ENCODE measurements at places on chromosomes 1 and 21.
A peak's percentile ranks its signal among the peaks of the same experiment; 100 is the strongest.

DNA sequence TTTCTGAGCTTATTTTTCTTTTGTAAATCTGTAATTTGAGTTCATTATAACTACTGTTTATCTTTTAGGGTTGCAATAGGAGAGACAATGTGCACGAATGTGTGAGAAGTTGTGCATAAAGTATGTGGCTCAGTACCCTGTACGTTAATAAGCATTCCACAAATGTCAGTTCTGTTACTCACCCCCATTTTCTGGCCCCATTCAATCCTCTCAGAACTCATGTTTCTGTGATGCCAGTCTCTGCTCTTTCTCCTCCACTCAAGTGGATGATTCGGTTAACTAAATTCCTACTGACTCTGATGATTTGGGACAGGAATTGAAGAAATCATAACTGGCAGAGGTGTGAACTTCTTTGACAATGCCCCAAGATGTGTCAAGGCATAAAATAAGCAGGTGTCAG lies 10.2 kb upstream of the DMRTB1 start:
- no peak for DNase-seq

- no peak for DNase-seq
Observed at GRCh38 chr21:45970674-45971615, 10.6 kb upstream of the COL6A1 start.

DNA sequence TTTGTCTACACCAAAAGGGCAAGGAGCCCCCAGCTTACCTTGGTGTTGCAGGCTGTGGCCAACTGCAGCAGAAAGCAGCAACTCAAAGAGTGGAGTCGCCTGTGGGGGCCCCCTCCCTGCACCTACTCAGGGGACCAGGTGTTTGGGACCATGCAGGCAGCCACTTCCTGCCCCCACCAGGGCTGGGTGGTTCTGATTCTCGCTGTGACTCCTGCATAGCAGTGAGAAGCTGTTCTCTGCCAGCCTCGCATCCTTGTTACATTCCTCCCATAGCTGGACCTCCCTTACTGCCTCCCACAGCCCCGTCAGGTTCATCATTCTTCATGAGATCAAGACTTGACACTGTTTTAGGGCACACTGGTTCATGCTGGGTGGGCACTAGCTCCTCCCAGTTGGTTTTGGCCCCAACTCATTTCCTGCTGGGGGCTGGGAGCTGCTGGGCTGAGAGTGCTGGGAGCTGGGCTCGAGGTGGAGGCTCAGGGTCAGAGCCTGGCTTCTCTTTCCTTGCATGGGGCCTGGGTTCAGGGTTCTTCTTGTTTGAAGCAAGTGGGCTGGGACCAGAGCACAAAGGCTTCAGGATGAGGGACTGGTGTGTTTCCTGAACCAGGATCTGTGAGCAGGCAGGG lies 146.9 kb upstream of the C1orf174 start:
- no peak for DNase-seq

DNA sequence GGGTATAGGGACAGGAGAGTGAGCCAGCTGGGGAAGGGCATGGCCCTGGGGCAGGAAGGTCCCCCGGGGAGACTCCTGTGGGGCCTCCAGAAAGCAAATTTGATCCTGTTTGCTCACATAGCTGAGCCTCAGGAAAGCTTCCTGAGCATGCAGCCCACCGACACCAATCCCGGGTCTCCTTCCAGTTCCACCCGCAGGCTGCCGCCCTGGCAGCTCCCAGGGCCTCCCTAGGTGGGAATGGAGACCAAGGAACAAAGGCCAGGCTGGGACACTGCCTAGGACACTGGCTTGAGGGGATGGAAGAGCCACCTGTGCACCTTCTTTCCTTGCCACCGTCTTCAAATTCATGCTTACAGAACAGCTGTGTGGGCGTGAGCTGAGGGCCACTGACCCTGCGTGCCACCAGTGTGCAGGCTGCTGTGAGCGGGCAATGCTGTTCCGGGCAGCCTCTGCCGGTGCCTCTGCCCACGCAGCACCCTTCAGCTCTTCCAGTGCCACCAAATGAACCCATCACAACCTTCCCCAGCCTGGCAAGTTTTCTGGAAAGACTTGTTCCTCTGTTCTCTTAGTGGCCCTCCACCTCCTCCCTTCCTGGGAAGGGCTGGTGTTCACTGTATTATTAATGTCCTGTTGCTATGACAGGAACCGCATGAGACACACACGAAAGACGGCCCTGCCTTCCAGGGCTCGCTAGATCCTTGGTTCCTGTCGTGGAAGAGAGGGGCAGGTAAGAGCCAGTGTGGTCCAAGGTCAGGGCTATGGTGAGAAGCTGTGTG lies 53.6 kb downstream of the ACBD3 start:
- DNase-seq, result no peak

GRCh38 chr1:20697563-20697962 lies 20.2 kb downstream of the KIF17 start:
- DNase-seq, result no peak

DNA sequence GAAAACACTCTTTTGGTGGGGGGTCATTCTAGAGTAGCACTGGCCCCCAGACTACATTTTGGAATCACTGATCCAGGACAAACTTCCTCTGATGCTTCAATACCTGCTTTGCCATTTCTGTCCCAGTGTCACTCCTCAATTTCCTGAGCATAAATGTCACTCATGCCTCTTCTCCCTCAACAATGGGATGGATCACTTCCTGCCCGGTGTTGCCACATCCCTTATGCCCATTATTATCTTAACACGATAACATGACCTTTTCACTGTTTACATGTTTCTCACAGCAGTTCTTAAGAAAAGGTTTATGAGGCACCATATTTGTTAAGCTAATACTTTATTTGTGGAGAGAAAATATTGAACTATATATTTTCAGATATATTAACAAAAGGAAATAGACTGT lies 3.9 kb upstream of the ITLN1 start:
- no peak for DNase-seq

GRCh38 chr21:36450511-36450910 lies 29.4 kb downstream of the CLDN14 start:
- no peak for DNase-seq

- DNase-seq, result no peak
Observed at GRCh38 chr1:9058465-9058864, 11.0 kb downstream of the SLC2A5 start.

DNA sequence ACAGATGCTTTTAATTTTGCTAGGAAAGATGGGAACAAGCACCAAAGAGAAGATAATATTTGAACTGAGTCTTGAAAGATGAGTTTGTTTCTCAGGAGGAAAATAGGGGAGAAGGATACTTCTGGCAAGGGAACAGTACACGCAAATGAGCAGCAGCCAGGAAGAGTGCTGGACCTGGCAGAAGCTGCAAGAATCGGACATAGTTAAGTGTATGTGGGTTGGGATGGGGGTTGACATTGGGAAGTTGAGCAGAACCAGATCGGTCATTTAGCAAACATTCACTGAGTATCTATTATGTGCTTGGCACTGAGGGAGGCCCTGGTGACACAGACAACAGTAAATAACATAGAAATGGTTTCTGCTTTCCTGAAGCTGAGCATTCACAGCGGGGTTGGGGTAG lies 198.8 kb downstream of the PLPP3 start:
- no peak for DNase-seq

GRCh38 chr1:237640011-237640671 lies 250.6 kb downstream of the ZP4 start:
- no peak for DNase-seq

GRCh38 chr1:42456754-42457089 lies 379 bp downstream of the PPCS start:
- no peak for DNase-seq

DNA sequence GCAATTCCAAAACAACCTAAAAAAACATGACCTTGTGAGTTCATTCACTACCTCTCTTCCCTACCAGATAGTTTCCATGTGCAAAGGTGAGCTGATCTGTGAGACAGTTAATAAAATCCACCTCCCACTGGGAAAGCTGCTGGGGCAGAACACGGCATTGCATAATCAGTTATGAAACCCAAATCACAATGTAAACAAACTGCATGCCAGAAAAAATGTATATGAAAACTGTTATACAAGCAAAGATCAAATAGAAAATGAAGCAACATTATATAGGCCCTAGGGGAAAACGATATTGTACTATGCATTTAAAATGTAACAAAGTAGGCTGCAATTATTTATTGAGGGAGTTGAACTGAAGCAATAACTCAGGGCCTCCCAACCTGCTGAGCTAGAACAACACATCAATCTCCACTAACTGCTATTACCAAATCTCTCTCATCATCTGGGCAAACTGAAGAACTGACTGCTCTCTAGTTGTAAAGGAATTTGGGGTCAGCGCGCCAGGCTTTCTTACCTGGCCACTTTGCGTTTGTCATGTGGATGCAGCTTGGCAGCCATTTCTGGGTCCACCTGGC lies 31.0 kb downstream of the TRIT1 start:
- no peak for DNase-seq

DNA sequence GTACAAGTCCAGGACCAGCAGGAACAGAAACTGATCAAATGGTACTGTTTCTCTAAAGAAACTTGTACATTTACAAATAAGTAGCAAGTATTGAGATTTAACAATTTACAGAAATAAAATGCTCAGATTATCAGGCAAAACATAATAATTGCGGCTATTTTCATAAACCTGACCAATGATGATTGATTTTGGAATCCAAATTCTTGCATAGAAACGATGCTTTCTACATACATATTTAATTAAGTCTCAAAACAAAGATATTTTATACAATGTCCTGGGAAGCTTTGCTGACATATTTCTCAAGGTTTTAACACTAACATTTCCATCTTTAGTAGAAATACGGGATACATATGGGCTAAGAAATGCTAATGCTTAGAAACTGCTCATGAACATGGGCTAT lies 157.1 kb downstream of the VAV3 start:
- DNase-seq, result no peak

- DNase-seq, result no peak
Observed at GRCh38 chr1:5976231-5976630, 16.0 kb downstream of the NPHP4 start.

- peak; percentile 66 for DNase-seq
Observed at GRCh38 chr1:165443539-165444311, 1.2 kb downstream of the RXRG start.

GRCh38 chr21:44485254-44485793 lies 30.0 kb downstream of the LRRC3 start:
- DNase-seq, result no peak

GRCh38 chr1:96009831-96010434 lies 711.7 kb upstream of the PTBP2 start:
- DNase-seq, result peak; percentile 6

GRCh38 chr1:228155596-228156514 lies 6.1 kb downstream of the GJC2 start:
- no peak for DNase-seq

All from hindlimb muscle (tissue), 1 donor.